ENCODE measurements at places on chromosomes 1 and 21.

DNA sequence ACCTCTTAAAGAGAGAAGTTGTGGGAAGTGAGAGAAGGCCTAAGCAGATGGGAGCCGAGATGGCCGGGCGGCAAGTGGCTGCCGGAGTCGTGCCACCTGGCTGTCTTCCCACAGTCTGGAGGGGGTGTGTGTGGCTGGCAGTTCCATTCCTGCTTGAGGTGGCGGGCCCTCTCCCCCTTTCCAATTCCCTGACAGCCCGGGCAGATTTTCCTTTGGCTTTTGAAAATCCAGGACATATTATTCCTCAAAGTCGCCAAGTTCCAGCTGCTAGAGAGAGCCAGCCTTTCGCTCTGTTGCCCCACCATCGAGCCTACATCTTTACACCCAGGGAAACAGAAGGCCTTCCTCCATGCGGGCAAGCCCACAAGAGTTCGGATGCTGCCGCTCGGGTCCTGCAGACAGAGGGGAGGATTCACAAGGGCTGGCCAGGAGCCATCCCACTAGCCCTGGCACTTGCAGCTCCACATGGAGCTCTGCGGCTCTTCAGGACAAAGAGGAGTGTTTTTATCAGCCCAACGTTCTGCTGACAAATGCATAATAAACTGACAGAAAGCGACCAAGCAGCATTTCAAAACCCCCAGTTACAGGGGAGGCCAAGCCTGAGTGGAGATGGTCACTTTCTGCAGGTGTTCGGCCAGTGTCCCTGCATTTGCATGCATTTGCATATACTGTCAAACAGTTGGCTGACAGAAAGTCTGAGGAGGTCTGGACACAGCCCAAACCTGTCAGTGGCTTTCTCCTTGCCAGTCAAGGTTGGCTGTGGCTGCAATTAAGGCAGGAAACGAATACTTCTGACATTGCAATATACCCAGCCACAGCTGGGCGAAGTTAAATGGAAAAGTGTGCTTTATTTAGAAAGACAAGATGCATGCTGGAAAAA, 45.9 kb downstream of the OLIG1 start:
- no peak for DNase-seq

DNA sequence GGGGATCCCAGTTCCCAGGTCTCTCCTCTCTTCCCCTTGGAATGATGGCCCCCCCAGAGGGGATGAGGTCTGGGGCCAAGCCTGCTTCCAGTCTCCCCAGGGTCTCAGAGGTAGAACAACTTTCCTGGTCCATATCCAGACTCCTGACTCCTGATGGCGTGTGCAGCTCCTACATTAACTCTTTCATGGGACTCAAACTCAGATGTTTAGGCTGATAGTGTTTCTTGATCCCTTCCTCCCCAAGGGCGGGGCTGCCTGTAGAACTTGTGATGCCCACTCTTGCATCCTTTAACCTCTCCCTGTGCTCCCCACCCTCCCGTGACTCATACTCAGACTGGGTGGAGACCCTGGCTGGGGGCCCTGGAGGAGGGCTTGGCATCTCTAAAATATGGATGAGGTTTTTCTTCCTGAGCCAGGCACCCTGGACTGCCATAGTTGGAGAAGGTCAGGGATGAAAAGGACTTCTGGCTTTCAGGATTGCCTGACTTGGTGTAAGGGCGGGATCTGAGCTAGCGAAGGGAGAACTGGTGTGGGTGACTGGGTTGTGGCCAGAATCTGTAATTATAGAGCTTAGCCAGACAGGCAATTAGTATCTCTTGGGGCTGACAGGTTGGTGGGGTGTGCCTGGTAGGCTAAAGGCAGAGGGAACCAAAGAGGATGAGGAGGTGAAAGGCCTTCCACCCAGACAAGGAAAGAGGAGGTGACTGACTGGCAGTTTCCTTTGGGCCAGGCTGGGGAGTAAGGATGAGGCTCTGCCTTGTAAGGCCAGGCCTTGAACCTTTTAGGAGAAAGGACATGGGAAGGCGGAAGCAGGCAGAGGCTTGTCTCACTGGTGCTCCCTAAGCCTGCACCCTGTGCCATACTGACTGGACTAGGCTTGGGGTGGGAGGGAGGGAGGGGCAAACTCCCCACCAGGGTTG, 1.5 kb downstream of the ATP8B2 start:
- DNase-seq, result no peak

- no peak for DNase-seq
These were observed 6.3 kb downstream of the TMEM81 start for GRCh38 chr1:205077934-205078311.

DNA sequence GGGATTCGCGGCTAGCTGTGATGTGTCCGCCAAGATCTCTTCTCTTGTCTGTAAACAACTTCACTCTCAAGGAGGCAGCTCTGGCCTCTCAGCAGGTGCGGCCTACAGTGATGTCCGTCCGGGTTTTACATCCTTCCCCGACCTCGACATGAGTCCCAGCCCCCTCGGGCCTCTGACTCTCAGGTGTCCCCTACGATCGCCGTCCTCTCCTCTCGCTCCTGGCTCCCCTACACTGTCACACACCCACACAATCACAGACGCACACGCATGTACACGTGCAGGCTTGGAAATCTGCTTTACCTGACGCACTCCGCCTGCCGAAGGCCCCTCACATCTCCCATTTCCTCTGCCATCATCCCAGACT, 797 bp upstream of the RSPH1 start:
- DNase-seq, result no peak

DNA sequence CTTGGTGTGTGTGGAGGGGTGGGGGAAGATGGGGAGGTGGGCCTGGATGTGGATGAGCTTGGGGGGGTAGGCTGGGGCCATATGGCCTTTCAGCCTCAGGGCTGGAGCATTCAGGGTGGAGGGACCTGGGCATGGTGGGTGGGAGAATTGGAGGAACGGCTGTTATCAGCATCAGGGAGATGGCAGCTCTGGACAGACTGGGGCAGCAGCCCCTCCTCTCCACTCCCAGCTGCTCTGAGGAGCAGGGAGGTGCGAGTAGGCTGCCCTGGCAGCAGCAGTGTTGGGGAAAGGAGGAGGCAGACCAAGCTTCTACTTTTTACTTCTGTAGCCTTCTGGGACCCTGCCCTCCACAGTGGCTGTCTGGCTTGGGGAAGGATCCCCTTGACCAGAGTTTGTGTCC, 10.2 kb downstream of the PPFIA4 start:
- no peak for DNase-seq
